Fibroblast of gingiva (primary cell): ENCODE measurements at places on chromosomes 3 and 15.

DNA sequence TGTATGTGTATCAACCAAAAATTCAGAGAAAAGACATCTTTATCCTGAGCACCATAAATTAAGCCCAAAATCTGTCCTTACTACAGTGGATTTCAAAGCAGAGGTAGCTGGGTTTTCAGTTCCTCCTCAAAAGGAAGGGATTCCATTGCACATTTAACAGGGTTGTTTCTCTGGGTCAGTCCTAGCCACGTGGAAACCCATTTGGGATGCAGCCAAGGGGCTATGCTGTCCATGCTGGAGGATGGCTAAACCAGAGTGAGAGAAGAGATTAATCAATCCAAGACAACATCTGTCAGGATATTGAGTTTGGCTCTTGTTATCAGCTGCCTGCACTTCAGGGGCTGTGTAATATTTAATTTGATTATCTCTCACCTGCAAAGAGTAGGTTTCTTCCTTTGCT, 28.1 kb downstream of the LSAMP start:
- no peak for DNase-seq

DNA sequence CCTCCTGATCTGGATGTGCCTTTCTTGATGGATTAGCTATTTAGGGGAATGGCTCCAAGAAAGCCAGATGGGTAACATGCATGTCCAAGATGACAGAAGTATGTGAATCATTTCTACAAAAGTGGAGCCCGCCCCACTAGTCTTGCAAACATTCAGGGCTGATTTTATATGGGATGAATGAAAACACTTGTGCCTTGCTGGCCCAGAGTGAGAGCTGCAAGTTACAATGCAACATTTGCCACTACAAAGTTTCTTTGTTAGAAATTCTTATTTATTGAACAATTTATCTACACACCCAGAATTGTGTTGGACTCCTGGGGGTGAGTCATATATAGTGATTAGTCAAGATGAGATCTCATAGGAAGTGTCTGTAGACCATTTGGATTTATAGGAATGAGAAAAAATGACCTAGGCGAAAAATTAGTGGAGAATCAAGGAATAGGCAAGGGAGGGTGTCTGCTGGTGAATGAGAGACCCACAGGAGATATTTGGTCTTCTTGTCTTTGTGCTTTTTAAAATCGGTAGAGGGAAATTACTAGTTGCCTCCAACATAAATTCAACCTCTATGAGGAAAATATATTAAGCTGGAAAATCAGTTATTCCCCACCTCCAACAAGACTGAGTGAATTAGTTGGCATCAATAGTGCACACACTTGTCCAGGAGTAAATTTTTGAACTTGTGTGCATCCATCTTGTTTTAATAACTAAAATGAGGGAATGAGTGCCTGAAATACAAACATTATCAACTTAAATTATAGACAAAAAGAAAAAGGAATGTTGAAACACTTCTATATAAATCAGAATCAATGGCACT, 53.5 kb upstream of the DCBLD2 start:
- no peak for DNase-seq

GRCh38 chr3:171548917-171549316, 88.7 kb upstream of the TNIK start:
- DNase-seq, result no peak

- no peak for DNase-seq
Measured at GRCh38 chr15:89649716-89650115, 5.6 kb downstream of the KIF7 start.

DNA sequence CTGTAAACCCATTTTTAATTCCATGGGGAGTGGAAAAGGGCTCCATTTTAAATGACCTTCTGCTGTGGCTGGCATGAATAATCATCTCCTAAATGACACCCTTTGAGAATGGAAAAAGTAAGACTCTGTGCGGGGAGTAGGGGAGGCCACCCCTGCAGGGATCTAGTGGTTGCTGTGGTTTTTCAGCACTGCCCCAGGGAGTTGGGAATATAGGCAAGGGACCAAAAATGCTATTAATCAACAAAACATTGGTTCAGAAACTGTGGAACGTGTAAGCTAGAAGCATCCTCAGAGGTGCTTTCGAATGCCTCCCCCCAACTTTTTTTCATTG, 30.1 kb upstream of the ADAMTS7 start:
- DNase-seq, result peak; percentile 64

DNA sequence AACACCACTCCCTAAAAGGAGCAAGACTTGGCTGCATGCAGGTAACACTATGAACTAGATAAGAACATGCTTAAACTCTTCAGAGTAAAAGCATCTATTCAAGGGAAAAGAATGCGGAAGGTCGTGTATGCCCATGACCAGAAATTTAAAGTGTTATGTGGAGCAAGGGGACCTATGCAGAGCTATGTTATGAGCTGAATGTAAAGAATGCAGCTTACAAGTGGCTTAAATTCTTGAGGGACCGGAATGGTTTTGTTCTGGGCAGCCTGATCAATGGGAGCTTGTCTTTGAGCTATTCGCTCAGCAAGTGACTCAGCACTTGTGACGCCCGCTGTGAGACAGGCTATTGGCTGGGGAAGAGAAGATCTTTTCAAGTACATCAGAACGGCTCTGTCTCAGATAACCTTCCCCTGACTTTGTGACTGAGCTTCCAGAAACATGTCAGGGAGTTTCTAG, 367.5 kb upstream of the THBS1 start:
- DNase-seq, result no peak

DNA sequence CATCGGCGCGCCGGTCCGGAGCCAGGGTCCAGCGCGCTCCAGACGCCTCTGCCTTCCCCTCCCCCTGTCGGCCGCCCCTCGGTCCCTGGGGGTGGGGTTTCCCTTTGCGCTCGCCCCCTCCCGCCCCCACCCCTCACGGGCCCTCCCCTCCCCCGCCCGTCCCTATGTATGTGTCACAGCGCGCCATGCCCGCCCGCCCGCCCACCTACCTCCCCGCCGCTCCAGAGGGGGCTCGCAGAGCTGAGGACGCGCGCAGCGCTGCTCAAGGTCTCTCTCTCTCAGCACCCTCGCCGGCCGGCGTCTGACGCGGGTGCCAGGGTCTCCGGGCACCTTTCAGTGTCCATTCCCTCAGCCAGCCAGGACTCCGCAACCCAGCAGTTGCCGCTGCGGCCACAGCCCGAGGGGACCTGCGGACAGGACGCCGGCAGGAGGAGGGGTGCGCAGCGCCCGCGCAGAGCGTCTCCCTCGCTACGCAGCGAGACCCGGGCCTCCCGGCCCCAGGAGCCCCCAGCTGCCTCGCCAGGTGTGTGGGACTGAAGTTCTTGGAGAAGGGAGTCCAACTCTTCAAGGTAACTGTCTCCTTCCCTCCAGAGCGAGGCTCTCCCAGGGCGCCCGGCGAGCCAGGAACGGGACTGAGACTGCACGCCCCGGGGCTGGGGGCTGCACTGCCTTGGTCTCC, at the start of gene ACAN:
Gene ACAN, plus strand, starts transcription at position 196 of the 679 bp plus-strand sequence. CDS start 32,771 bp downstream, outside the sequence.
- no peak for DNase-seq

- no peak for DNase-seq
Measured at GRCh38 chr3:124223853-124224252, 231.9 kb upstream of the ROPN1 start.

- DNase-seq, result no peak
Measured at GRCh38 chr3:3636815-3637214, 162.4 kb upstream of the LRRN1 start.

GRCh38 chr15:88741671-88742070, 61.6 kb upstream of the ACAN start:
- no peak for DNase-seq

- no peak for DNase-seq
Measured at GRCh38 chr15:70186152-70186551, 88.4 kb upstream of the TLE3 start.

DNA sequence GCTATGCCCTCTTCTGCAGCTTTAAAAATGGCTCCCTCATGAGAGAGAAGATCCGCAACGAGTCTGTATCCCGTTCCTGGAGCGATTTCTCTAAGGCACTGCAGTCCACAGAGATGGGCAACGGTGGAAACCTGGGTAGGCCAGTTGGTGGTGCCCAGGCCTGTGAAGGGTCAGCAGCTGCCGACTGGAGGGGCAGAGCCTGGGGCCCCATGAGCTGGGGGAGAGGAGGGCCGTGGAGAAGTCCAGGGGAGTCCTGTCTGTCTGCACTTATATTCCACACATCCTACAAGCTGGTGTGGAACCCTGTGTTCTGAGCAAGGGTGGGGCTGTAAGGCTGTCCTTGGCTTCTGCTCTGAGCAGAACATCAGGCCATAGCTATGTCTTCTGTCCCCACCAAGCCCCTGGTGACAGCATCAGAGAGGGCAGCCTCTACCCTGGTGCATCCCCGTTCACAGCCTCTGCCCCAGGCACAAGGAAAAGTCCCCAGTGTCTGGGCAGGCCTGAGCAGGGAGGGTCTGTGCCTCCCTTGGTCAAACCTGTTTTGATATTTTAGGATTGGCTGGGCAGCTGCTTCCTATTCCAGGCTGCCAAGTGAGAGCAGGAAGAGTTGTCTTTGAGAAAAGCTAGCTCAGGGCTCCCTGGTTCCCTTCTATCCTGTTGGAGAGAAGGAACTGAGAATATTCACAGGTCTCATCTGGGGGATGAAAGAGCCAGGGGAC, 29.7 kb downstream of the XYLB start:
- no peak for DNase-seq

DNA sequence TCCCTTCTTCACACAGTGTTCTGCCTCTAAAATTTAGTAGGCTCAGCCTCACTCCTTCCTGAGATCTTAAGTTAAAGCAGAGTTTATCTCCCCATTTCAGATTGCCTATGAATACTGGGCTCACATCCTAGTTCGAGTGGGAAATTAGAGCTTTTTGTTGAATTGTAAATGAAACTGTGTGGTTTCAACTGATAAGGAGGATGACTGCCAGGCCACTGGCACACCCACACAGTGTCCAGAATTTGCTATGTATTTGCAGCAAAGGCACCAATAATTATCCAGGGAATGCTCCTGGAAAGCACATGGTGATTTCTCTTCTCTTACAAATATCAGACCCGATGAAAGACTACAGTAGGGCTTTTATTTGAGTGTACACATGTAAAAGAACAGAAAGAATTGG, 308.1 kb upstream of the COL8A1 start:
- DNase-seq, result no peak

DNA sequence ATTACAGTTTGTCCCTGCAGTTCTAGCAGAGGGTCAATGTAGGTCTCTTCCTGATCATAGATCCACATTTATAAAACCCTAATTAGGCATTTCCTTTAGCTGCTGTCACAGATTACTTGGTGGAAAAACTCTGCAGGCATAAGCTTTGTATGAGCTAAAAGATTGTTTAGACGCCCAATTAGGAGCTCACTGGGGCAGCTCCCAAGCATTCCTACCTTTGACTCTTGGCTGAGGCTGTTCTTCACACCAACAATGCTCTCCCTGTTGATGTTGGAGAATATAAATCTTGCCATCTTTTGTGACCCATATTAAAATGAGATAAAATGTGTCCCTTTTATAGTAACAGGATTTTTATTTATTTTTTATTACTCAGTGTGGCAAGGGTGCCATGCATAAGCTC, 148.3 kb upstream of the TRIM42 start:
- no peak for DNase-seq

DNA sequence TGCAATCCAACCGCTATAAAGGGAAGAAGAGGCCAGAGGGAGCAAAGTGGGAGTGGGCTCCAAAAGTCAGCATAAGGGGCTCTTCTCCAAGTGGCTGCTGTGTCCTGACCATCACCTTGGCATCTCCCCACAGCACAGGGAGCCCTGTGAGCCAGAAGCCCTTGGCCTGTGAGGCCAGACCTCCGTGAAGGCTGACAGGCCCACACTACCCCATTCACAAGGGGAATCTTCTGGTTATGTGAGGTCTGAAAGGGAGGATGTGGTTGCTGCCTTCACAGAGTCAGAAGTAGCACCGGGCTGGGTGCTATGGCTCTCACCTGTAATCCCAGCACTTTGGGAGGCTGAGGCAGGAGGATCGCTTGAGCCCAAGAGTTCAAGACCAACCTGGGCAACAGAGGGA, 2.6 kb upstream of the ULK3 start:
- DNase-seq, result no peak

- DNase-seq, result no peak
Measured at GRCh38 chr15:82613747-82614146, 33.4 kb downstream of the CPEB1 start.

DNA sequence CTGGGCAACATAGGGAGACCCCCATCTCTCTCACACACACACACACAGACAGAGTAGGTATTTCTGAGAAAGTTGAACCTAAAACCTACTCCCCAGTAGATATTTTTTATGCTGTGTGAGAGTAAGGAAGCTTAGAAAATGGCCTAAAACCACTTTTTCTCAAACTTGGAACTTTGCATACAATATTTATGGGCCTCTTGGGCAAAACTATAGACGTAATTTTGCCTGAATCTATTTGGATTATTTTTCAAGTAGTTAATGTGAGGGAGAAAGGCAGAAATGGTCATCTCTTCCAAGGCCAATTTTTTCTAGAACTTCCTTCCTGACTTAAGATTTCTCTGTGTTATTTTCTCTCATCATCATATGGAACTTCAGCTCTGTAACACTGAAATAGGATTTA, 81.7 kb downstream of the ZNF609 start:
- no peak for DNase-seq

- DNase-seq, result no peak
Measured at GRCh38 chr3:117409256-117409655, 699.7 kb downstream of the TUSC7 start.

- DNase-seq, result peak; percentile 64
Measured at GRCh38 chr3:53072653-53073552, 27.0 kb upstream of the SFMBT1 start.

DNA sequence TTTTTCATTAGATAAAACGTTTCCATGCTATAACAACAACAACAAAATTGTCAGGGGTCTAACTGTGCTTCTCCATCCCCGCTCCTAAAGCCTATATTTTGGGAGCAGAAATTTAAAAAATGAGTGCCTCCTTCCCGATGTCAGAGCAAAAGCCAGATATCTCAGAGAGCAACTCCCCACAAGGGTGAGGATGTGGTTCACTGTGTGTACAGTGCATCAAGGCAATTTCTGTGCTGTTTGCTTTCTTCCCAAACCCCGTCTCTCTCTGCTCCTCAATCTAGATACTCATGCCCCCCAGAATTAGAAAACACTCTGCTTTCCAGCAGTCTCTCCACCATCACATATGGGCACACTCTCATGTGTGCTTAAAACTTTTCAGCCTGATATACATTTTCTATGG, 76.7 kb upstream of the MBNL1 start:
- DNase-seq, result no peak

GRCh38 chr3:122789585-122790273, 3.9 kb downstream of the HSPBAP1 start:
- DNase-seq, result no peak

DNA sequence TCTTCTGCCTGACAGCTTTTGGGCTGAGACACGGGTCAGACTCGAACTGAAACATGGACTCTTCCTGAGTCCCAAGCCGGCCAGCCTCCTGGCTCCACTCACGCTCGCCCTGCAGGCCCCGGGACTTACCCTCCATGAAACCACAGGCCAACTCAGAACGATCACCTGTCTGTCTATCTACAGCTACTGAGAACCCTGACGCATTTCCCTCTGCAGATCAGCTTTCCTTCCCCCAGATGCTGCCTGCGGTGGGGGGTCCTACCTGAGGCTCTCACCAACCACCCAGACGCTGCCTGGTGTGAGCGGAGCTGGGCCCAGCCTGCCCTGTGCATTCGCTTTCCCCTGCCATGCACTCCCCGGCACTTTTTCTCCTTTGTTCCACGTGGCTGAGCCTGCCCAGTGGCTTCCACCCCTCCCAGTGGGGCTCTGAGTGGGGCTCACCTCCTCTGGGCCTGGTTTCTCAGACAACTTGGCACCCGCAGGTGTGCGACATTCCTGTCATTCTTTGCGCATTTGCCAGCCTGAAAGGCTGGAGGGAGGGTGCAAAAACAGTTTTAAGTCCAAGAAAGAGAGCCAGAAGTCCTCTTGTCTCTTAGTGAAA, 60.2 kb downstream of the PLXNA1 start:
- no peak for DNase-seq
